ENCODE measurements at places on chromosomes 13 and 19. TPM values are rescaled to one million over a fixed set of nuclear protein-coding genes. Genes with fewer than 3 reads are reported as not detected.

- no peaks in the 10 kb centered on the region for H3K27me3 ChIP-seq
- peaks cover 52% of the 10 kb centered on the region for H3K36me3 ChIP-seq
- DNase-seq = no peak
- no peak overlapping the region for H3K27ac ChIP-seq
- H3K4me3 ChIP-seq = no peak overlapping the region
Measured at GRCh38 chr19:44151491-44151890, 10.1 kb downstream of the ZNF234 start.

GRCh38 chr19:49271080-49271753, 53.8 kb downstream of the SLC6A16 start:
- H3K27ac ChIP-seq = no peak overlapping the region
- no peaks in the 10 kb centered on the region for H3K27me3 ChIP-seq
- H3K4me3 ChIP-seq = no peak overlapping the region

DNA sequence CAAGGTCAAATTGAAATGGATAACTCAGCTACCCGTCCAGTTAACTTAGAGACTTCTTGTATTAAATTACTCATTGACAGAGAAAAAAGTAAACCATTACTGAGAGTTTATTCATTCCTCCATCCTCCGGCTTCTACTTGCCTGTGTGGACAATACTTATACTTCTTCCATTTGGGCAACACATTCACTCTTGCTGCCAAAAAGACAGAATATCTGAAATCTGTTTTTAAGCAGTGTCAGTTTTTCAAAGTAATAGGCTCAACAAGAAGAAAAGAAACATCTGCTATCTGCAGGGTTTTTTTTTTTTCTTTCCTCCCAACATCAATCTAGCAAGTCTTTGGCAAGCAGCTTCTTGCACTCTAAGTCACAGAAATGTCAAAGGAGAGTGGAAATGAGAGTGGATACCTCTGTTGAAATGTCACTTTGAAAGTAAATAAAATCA, 1142.8 kb downstream of the PCDH9 start:
- H3K4me3 ChIP-seq = no peak overlapping the region
- no peaks in the 10 kb centered on the region for H3K27me3 ChIP-seq
- no peak overlapping the region for H3K27ac ChIP-seq
- no peaks in the 10 kb centered on the region for H3K36me3 ChIP-seq

GRCh38 chr19:10454267-10454666, 33.9 kb downstream of the PDE4A start:
- H3K27me3 ChIP-seq = no peaks in the 10 kb centered on the region
- H3K36me3 ChIP-seq = no peaks in the 10 kb centered on the region
- H3K27ac ChIP-seq = no peak overlapping the region

DNA sequence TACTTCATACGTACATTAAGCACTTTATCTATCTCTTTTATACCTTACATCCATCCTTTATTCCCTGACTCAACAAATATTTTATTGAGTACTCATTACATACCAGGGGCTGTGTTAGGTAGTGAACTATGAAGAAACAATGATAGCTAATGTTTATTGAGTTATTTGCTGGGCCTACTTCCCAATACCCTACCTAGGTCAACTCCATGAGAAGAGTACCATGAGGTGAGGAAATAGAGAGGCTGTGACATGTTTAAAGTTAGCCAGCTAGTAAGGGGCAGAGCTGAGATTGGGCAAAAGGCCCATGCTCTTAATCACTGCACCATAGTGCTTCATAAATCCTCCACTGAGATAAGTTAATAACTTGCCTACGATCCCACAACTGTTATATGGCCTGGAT, 79.9 kb downstream of the FREM2 start:
- H3K36me3 ChIP-seq = peaks cover 9% of the 10 kb centered on the region
- H3K4me1 ChIP-seq = no peaks in the 10 kb centered on the region
- no peak for DNase-seq
- H3K27ac ChIP-seq = no peak overlapping the region
- no peaks in the 10 kb centered on the region for H3K27me3 ChIP-seq

DNA sequence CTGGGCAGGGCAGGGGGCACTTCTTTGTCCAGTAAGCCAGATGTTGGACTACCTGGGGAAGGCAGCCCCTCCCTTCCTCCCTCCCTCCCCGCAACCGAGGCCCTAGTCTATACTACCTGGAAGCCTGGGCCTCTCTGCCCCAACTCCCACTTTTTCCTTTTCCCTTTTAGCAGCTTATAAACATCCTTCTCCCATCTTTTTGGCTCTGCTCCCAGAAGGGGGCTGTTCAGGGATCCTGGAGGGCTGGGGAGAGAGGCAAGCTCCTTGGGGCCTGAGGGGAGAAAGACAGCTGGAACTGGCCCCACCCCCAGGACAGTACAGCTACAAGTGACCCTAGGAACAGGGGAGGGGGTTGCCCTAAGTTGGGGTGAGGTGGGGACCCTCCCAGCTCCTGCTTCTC, 44.9 kb downstream of the LYL1 start:
- H3K4me3 ChIP-seq = no peak overlapping the region
- peaks cover 68% of the 10 kb centered on the region for H3K27me3 ChIP-seq
- H3K27ac ChIP-seq = no peak overlapping the region
- H3K36me3 ChIP-seq = no peaks in the 10 kb centered on the region
- no peak for DNase-seq
- H3K4me1 ChIP-seq = peaks cover 8% of the 10 kb centered on the region

DNA sequence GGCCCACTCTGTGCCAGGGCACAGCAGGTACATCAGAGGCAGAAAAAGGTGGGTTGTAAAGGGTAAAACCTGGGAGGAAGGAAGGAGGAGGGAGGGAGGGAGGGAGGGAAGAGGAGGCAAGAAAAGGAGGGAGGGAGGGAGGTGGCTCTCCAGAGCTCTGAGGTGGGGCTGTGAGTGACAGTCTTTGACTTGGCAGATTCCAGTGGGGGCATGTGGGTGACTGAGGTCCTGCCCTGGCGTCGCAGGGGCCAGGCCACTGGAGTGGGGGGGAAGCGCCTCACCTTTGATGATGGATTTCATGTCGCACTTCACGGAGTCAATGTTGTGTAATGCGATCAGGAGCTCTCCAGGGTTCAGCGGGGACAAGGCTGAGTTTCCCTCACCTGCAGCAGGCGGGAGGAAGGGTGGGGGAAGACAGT, 6.0 kb upstream of the RSPH6A start:
- DNase-seq = no peak
- H3K4me1 ChIP-seq = 0 out of 2 replicates have a peak, but pooled peaks cover 1% of the 10 kb centered on the region
- H3K27me3 ChIP-seq = no peaks in the 10 kb centered on the region
- peaks cover 29% of the 10 kb centered on the region for H3K36me3 ChIP-seq

DNA sequence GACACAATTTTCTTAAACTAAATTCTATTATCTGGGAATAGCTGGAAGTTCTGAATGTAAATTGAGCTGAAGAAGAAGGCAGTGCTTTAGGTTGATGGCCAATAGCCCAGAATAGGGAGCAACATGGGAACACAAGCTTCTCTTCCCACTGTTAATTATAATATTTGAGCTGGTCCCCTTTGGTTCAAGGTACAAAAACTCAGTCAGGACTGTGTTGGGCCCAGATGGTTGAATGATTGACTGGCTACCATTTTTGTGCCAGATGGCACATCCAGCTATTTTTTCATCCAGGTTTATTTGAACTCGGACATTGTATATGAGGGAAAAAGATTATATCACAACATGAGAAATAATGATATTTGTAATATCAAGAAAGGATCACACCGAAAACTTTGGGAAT, 458.9 kb downstream of the SLITRK1 start:
- no peaks in the 10 kb centered on the region for H3K36me3 ChIP-seq
- H3K4me1 ChIP-seq = no peaks in the 10 kb centered on the region
- no peak for DNase-seq
- H3K4me3 ChIP-seq = no peak overlapping the region
- no peak overlapping the region for H3K27ac ChIP-seq

DNA sequence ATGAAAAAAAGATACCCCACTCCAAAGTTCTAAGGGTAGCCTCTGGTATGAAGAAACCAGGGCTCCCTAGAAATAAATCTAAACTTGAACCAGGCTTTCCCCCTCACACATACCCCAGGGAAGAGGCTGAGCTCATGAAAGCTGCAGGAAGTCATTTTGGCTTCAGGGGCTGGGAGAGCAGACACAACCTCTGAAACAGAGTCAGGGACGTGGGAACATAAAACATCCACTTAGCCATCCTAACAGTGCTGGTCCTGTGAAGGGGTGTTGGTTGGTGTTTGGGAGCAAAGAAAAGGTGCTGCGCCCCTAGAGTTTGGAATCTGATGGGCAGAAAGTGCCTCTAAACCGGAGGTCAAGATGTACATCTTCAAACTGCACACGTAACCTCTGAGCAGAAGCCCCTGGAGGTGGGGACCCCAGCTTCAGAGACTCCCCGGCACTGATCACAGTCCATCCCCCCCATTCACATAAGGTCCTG, 15.8 kb downstream of the RAB3D start:
- no peaks in the 10 kb centered on the region for H3K4me1 ChIP-seq
- H3K4me3 ChIP-seq = no peak overlapping the region
- no peaks in the 10 kb centered on the region for H3K27me3 ChIP-seq
- H3K27ac ChIP-seq = no peak overlapping the region
- DNase-seq = no peak
- no peaks in the 10 kb centered on the region for H3K36me3 ChIP-seq

- no peak overlapping the region for H3K27ac ChIP-seq
- H3K4me1 ChIP-seq = no peaks in the 10 kb centered on the region
- no peak overlapping the region for H3K4me3 ChIP-seq
- no peaks in the 10 kb centered on the region for H3K27me3 ChIP-seq
- no peak for DNase-seq
- H3K36me3 ChIP-seq = no peaks in the 10 kb centered on the region
Measured at GRCh38 chr19:54013866-54014265, 22.4 kb downstream of the CACNG6 start.

- H3K27me3 ChIP-seq = no peaks in the 10 kb centered on the region
- no peaks in the 10 kb centered on the region for H3K4me1 ChIP-seq
- H3K27ac ChIP-seq = no peak overlapping the region
- no peak for DNase-seq
Measured at GRCh38 chr13:26236296-26236695, 14.2 kb upstream of the RNF6 start.

DNA sequence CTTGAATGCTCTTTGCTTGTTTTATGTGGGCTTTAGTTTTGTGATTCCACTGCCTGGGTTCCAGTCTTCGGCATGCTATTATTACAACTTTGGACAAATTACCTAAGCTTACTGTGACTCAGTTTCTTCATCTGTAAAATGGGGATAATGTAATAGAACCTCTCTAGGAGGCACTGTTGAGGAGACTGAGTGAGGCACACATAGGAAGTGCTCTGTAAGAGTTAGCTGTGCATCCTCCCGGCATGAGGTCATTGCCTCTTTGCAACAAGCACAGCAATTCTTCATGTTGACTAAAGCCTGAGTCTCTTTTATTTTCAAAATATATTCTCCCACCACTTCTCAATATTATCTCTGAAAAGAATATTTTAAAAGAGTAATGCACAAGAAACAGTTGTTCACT, 227.4 kb downstream of the DLEU7 start:
- H3K4me1 ChIP-seq = 0 out of 2 replicates have a peak, but pooled peaks cover 2% of the 10 kb centered on the region
- no peaks in the 10 kb centered on the region for H3K27me3 ChIP-seq
- no peaks in the 10 kb centered on the region for H3K36me3 ChIP-seq

DNA sequence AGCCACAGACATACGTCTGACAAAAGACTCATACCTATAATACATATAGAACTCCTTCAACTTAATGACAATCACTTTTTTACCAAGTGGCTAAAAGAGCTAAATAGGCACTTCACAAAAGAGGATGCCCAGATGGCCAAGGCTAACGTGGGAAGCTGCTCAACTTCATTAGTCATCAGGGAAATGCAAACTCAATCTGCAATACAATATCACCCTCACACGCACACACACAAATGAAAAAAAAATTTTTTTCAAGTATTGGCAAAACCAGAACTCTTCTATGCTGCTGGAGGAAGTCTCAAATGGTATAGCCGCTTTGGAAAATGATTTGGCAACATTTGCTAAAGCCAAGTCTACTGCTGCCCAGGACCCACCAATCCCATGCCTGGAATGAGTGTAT, 14.6 kb upstream of the DNMT1 start:
- H3K36me3 ChIP-seq = no peaks in the 10 kb centered on the region
- no peak for DNase-seq
- no peaks in the 10 kb centered on the region for H3K27me3 ChIP-seq
- no peak overlapping the region for H3K4me3 ChIP-seq
- no peak overlapping the region for H3K27ac ChIP-seq
- H3K4me1 ChIP-seq = no peaks in the 10 kb centered on the region

DNA sequence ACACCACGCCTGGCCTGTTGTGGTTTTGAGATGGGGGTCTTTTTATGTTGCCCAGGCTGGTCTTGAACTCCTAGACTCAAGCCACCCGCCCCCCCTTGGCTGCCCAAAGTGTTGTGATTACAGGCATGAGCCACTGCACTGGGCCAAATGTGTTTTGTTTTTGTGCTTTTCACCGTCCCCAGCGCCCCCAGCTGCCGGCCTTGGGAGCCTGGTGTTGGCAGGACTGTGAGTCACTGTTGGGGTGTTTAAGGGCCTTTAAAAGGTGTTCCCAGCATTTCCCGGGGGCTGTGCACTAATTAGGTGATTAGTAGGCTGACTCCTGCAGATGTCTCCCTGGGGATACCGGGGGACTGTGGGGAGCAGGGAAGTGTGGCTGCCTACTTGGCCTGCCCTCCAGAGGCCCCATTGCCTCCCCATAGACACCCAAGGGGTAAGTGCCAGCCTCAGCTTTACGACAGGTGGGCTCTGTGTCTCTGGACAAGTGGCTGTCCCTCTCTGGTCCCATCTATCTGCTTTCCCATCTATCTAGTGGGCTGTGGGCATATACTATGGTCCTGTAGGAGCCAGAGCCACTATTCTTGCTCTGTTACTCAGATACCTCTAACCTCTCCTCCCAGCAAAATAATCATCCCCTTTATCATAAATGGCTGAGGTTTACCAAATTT, 11.8 kb upstream of the TLE5 start:
- H3K27ac ChIP-seq = no peak overlapping the region
- H3K27me3 ChIP-seq = no peaks in the 10 kb centered on the region
- DNase-seq = no peak
- no peaks in the 10 kb centered on the region for H3K36me3 ChIP-seq
- no peaks in the 10 kb centered on the region for H3K4me1 ChIP-seq

DNA sequence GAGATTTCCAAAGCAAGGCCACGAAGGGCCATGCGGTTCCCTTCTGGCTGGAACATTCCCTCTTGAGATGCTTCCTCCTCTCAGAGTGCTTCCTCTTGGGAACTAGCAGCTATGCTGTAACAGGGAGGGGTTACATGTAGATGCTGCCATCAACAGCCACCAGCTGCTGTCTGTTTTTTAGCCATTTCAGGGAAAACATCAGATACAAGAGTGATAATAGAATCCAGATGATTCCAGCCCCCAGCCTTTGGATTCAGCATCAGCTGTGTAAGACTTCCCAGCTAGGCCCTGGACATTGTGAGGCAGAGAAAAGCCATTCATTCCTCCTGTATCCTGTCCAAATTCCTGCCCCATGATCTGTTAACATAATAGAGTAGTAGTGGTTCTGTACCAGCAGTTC, 8.2 kb upstream of the ZNF177 start:
- H3K27ac ChIP-seq = no peak overlapping the region
- peaks cover 77% of the 10 kb centered on the region for H3K36me3 ChIP-seq
- no peak overlapping the region for H3K4me3 ChIP-seq
- DNase-seq = no peak
- H3K4me1 ChIP-seq = no peaks in the 10 kb centered on the region

The NPAS1 gene
- total RNA-seq = 20.0 TPM

The COX7A1 gene
- total RNA-seq = not detected

The ZNF850 gene
- 25.1 TPM for total RNA-seq

The KIR3DL1 gene
- not detected for total RNA-seq

The PRSS57 gene
- total RNA-seq = not detected
